ENCODE measurements at places on chromosomes 4 and X.
A peak's percentile ranks its signal among the peaks of the same experiment; 100 is the strongest.

- no peak for DNase-seq
Measured at GRCh38 chr4:112516471-112517066, 589 bp upstream of the NEUROG2 start.

DNA sequence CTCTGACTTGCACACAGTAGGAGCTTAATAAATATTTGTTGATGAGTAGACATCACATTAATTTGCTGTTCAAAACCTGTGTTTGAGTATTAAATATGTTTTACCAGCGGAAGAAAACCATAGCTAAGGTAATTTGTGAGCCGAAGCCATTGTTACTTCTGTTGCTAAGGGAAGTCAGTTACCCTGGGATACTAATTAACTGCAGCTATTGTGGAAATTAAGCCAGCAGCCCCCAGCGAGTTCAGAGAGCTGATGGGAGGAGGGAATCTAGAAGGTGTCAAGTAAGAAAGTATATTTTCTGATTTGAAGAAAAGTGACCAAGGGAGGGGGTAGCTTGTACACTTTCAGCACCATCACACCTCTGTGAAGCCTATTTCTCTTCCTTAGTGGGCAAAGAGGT, 76.7 kb upstream of the IGSF1 start:
- no peak for DNase-seq

DNA sequence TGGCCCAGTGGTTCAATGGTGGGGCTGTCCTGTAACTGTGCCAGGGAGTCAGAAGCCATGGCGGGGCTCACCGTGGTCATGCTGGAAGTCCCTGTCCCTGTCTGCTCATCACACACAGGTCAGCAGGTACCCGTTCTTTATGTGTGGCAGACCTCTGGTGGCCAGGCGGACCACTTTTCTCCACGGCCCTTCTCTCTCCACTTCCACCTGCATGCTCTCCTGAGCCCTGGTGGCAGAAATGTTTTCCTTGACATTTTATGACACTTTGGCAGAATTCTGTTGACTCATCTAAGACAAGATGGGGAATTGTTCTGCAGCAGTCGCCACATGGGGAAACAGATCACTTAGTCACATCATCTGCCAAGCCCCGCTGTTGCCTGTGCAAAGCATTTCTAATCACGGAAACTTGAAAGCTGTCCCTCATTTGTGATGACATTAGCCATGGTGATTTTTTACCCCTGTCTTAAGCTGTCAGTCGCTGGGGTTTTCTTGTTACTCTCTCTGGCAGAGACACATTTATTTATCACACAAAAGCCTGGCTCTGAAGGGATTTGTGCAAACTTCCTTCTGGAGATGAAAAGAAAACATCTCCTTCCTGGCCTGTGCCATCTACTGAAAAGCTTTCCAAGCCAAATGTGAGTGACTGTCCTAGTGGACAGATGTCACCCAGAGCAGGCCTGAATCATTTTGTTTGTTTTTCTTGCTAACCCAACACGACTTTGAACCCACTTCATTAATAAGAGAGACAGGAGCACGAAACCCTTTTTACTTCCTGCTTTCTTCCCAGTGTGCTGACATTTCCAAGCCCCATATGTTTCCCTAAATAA, 38.8 kb upstream of the STIM2 start:
- DNase-seq, result no peak

- no peak for DNase-seq
Measured at GRCh38 chrX:123330229-123330942, 146.3 kb downstream of the GRIA3 start.

- DNase-seq, result no peak
Measured at GRCh38 chr4:82594456-82594855, 32.7 kb upstream of the TMEM150C start.

- no peak for DNase-seq
Measured at GRCh38 chr4:109755656-109756055, 25.8 kb upstream of the PLA2G12A start.

- DNase-seq, result no peak
Measured at GRCh38 chr4:8402640-8403039, 37.9 kb downstream of the ACOX3 start.

- DNase-seq, result peak; percentile 3
Measured at GRCh38 chrX:49876750-49877149, 2.5 kb upstream of the USP27X start.

- DNase-seq, result no peak
Measured at GRCh38 chr4:177519481-177520260, 77.4 kb upstream of the AGA start.

- DNase-seq, result no peak
Measured at GRCh38 chr4:98746936-98747335, 88.5 kb upstream of the TSPAN5 start.

GRCh38 chr4:5133933-5134594, 82.8 kb downstream of the STK32B start:
- DNase-seq, result no peak

DNA sequence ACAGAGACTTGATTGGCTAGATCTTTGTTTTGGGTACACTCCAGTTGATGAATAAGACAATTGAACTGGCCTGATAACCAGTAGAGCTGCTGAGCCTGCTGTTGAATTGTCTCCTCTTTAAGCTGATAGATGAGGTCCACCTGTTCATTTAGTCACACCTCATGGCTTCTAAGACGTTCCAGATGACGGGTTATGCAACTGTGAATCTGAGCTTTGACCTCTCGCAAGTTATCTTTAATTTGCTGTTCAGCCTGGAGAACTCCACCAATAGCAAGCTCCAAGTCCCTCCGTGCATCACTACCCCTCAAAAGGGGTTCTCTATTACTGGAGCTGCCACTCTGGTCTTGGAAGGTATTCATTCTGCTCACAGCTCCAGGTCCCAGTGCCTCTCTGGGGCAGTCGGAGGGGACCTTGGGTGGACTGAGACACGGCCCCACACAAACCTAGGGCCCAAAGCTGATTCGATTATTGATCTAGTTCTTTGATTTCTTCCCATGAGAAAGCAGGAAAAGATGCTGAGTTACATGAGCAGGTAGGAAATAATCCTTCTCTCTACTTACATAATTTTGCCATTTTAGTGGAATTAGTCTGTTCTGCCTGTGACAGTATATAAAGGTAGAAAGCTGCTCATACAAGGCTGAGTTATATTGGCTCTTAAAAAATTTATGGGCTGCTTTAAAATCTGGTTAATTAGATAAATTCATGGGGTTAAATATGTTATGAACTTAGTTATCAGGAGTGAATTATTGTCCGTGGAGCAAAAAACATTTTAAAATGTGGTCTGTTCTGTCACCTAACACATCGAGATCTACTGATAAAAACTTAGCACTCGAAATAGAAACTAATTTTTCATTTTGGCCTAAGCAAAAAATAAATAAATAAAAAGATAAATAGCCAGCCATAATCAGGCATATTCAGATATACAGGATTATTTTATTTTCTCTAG, 6.8 kb downstream of the MMAA start:
- no peak for DNase-seq

GRCh38 chr4:19473569-19473968, 778.1 kb upstream of the SLIT2 start:
- DNase-seq, result no peak

- no peak for DNase-seq
Measured at GRCh38 chr4:184450743-184451535, 23.4 kb downstream of the IRF2 start.

- DNase-seq, result peak; percentile 37
Measured at GRCh38 chrX:9566150-9566621, 101.3 kb downstream of the TBL1X start.

DNA sequence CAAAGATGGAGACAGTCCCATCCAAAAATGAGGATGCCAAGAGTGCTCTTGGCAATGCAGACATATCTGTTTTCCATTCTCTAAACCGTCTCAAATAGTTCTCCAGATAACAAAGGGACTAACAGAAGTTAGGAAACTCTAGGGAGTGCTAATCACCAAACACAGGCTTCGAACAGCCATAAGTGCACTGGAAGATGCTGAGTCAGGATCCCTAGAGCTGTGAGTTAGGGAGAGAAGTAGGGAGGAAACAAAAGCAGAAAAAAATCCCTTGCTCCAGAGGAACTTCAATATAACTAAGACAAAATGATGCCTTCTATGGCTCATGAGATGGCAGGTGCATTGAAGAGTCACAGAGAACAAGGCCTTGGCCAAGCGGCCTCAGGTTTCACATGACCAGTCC, 251.0 kb upstream of the PPARGC1A start:
- no peak for DNase-seq

- no peak for DNase-seq
Measured at GRCh38 chr4:39256436-39256835, 74.1 kb downstream of the WDR19 start.

- DNase-seq, result no peak
Measured at GRCh38 chr4:114519368-114519767, 79.2 kb upstream of the UGT8 start.

GRCh38 chrX:15142084-15142715, 127.7 kb downstream of the ASB9 start:
- no peak for DNase-seq

- no peak for DNase-seq
Measured at GRCh38 chr4:184769141-184769765, 35.4 kb upstream of the CENPU start.

DNA sequence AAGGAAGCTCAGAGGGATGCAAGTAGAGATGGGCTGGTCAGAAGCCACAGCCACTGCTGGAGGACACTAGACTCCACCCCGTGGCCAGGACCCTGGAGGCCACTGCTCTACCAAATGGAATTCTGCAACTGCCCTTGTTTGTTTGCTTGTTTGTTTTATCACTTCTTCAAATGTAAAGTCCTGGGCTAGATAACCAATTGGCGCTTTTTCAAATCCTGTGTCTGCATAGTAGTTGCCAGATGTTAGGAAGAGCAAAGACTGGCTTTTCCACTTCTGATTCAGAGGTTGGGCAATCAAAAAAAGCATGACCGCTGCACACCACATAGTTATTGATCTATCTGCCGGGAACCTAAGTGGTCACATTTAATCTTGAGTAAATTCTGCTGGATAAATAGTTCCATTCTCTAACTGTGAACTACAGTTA, 255.2 kb upstream of the SFRP2 start:
- no peak for DNase-seq

DNA sequence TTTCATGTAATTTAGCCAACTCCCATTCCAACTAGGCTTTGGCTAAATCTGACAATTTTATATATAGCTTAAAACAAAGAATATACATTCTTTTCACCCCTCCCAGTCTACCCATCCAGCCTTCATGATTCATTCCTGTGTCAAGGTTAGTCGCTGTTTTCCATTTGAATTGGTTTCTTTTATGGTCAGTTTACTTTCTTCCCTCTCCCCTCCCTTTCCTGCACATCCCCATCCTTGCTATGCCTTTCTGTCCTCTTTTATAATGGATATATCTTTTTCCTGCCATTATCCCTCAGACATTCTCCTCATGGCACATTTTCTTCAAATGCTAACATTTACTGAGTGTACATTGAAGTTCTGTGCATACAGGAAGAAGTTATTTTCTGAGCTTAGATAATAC, 4.7 kb downstream of the ZXDB start:
- no peak for DNase-seq

- no peak for DNase-seq
Measured at GRCh38 chr4:177573507-177573906, 131.3 kb upstream of the AGA start.

- DNase-seq, result no peak
Measured at GRCh38 chr4:159384632-159385031, 281.8 kb downstream of the RAPGEF2 start.

DNA sequence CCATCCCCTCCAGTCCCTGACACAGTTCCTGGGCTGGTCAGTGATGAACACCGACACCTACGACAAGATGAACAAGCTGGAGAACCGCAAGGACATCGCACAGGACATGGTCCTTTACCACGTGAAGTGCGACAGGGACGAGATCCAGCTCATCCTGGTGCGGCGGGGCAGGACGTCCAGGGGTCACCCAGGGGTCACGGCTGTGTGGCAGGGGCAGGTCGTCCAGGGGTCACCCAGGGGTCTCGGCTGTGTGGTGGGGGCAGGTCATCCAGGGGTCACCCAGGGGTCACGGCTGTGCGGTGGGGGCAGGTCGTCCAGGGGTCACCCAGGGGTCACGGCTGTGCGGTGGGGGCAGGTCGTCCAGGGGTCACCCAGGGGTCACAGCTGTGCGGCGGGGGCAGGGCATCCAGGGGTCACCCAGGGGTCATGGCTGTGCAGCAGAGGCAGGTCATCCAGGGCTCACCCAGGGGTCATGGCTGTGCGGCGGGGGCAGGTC, 16.7 kb downstream of the ATP5ME start:
- no peak for DNase-seq

- no peak for DNase-seq
Measured at GRCh38 chr4:27316176-27316575, 455.5 kb downstream of the STIM2 start.

- DNase-seq, result no peak
Measured at GRCh38 chr4:89270792-89271191, 36.8 kb downstream of the GPRIN3 start.

GRCh38 chrX:12956704-12957534, 18.0 kb upstream of the TMSB4X start:
- DNase-seq, result no peak

GRCh38 chrX:17009856-17010625, 63.6 kb downstream of the REPS2 start:
- DNase-seq, result no peak

GRCh38 chrX:5113128-5113527, 1115.5 kb downstream of the NLGN4X start:
- peak; percentile 2 for DNase-seq

DNA sequence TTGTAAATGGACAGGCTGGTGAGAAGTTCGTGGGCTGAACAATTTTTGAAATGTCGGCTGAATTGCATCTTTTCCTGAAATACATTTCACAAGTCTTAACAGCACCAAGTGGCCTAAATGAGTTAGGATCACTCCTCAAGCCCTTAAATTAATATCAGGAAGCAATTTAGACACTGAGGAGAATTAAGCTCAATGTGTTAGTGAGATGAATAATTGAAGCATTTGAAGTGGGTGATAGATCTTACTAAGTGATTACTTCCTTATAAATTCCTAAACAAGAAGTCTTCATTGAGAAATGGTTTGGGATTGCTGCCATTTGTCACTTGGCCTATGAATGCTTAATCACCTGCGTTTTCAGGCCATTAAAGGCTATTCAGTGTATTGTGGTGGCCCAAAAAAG, 116.8 kb downstream of the NAA11 start:
- no peak for DNase-seq

DNA sequence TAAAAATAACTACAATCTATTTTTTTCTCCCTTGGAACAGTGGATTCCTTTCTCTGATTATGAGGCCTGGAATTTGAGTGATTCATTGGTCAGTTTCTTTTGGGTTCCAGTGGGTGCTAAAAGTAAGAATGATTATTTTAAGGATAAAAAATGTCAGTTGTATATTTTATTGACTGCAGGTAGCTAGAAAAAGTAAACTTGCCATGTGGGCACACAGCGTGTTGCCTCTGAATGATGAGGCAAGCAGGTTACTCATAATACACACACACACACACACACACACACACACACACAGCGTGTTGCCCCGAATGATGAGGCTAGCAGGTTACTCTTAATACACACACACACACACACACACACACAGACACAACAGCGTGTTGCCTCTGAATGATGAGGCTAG, 13.8 kb downstream of the GALNT7 start:
- DNase-seq, result no peak

GRCh38 chr4:140875746-140876452, 119.7 kb upstream of the TBC1D9 start:
- DNase-seq, result no peak
